ENCODE measurements at places on chromosomes 1 and 21. TPM values are rescaled to one million over a fixed set of nuclear protein-coding genes. Genes with fewer than 3 reads are reported as not detected.

DNA sequence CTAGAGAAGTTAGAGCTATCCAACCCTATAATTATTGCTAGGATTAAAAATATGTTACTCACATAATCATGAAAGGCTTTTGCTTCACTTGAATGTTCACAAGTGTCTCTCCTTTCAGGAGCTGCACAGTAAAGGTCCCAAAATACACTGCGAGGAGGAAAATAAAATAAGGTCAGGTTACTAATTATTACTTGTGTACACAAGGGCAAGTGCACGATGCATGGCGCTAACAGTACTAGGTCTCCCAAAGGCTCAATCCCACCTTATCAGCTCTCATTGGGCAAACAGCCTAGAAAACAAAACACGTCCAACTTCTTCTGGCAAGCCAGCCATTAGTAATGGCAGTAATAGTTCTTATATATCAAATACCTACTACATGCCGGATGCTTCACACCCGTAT lies 4.4 kb downstream of the SSBP3 start:
- no peak for DNase-seq

The RAVER2 gene
- total RNA-seq = 16.3 TPM

GRCh38 chr21:27425172-27425571 lies 458.3 kb upstream of the ADAMTS5 start:
- no peak for DNase-seq

GRCh38 chr1:222104694-222105392 lies 363.0 kb upstream of the DUSP10 start:
- DNase-seq = no peak

- DNase-seq = peak; percentile 81
Measured at GRCh38 chr1:205523891-205524793, 19.7 kb downstream of the CDK18 start.

- DNase-seq = no peak
Measured at GRCh38 chr1:156668801-156669637, 8.2 kb downstream of the NES start.

The NLRP3 gene
- 0.71 TPM for total RNA-seq

DNA sequence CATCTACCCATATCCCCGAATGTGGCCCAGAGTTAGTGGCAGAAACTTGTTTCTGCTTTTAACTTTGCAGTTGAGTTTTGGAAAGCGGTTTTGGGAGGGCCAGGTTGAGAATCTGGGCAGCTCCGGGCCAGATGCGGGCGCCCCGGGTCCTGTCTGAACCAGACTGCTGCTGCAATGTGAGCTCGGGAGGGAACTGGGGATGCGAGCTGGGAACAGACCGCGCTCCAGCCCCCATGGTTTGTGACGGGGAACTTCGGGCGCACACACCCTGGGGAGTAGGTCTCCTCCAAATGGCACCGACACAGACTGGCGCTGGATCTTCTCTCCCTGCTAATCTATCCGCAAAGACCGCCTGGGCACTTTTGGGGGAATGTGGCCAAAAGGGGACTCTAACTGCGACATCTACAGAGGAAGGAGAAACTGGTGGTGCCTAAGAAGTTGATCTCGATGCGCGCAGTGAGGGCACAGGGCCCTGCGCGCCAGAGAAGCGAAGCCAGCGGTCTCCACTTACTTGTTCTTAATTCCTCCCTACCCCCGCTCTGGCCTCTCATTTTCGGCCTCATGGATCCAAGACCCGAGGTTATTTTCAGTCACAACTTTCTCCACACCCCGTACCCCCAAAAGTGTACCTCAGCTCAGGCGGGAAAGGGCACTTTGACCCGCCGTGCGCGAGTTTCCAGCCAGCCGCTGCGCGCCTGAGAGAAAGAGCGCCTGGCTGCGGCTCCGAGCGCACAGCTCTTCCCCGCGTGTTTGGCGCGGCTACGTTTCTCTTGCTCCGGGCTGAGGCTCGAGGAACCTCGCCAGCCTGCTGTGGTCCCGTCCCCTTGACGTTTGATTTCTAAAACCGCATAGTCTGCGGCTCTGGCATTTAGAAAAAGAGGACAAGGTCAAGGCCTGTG lies 411.0 kb upstream of the ESRRG start:
- DNase-seq = no peak

DNA sequence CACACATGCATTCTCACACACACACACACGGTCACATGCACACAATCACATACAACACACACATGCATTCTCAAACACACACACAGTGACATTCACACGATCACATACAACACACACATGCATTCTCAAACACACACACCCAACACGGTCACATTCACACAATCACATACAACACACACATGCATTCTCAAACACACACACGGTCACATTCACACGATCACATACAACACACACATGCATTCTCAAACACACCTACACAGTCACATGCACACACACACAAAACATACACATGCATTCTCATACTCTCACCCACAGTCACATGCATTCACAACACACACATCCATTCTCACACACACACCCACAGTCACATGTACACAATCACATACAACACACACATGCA lies 135.0 kb downstream of the CASZ1 start:
- no peak for DNase-seq

DNA sequence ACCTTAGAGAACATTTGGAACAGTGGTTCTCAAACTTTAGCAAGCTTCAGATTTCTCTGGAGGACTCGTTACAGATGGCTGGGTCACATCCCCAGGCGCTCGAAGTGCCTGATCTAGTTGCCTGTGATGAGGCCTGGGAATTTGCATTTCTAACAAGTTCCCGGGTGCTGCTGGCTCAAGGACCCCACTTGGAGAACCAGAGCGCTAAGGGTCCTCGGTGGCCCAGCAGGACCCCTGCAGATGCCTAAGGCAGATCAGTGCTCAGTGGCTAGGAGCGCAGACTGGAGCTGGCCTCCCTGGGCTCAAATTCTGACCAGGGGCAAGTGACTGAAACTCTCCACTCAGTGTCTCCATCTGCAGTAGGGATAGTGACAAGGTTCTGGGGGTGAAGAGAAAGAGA lies 208.2 kb downstream of the DYRK1A start:
- DNase-seq = no peak

- DNase-seq = peak; percentile 31
Measured at GRCh38 chr1:244968471-244968871, 104.1 kb upstream of the HNRNPU start.

GRCh38 chr1:56331892-56332567 lies 247.3 kb downstream of the PLPP3 start:
- no peak for DNase-seq

- DNase-seq = peak; percentile 7
Measured at GRCh38 chr1:43288058-43288784, 2.8 kb upstream of the C1orf210 start.

DNA sequence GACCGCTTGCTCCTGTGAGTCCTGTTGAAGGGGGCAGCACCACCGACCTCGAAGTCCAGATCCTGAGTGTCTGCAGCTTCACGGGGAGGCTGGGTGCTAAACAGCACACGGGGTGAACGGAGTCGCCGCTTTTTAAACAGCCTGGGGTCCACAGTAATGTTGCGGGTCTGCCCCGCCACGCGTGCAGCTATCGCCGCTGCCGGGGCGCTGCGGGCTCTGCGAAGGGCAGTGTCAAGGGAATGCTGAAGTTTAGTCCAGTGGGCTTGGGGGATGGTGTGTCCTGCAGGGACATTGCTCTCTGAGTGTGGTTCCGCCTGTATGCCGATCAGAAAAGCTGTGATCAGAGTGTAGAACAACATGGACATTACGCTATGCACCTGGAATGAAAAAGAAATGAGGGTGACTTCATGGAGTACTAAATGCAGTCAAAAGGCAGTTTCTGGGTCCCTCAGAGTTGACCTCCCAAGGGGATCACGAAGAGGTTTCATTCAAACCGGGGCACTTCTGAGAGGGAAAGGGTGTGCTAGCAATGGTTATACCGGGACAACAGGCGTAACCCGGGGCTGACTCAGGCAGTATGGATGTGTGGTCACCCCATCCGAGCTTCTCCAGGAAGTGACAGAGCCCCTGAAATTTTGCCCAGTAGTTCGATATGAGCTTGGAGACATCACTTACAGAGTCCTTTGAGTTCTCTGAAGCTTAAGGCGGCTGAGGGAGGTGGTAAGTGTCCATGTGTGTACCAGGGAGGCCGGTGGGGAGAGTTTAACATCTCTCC lies 51.4 kb downstream of the NGF start:
- no peak for DNase-seq

The CRYZL1 gene
- 21.6 TPM for total RNA-seq

DNA sequence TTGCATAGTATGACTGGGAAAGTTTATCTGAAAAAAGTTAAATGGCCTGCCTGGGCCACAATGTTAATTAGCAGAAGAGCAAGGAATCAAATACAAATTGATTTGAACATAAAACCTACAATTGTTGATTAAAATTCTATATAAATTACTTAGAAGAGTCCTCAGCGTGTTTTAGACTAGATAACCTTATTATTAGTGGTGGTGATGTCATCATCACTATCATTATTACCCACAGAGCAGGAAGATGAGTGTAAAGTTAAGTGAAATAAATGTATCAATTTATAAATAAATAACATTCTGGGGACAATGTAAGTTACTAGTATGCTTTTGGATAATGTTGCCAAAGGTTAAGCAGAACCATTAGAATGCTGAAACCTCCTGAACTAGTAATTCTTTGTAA lies 46.1 kb downstream of the RBM11 start:
- no peak for DNase-seq

DNA sequence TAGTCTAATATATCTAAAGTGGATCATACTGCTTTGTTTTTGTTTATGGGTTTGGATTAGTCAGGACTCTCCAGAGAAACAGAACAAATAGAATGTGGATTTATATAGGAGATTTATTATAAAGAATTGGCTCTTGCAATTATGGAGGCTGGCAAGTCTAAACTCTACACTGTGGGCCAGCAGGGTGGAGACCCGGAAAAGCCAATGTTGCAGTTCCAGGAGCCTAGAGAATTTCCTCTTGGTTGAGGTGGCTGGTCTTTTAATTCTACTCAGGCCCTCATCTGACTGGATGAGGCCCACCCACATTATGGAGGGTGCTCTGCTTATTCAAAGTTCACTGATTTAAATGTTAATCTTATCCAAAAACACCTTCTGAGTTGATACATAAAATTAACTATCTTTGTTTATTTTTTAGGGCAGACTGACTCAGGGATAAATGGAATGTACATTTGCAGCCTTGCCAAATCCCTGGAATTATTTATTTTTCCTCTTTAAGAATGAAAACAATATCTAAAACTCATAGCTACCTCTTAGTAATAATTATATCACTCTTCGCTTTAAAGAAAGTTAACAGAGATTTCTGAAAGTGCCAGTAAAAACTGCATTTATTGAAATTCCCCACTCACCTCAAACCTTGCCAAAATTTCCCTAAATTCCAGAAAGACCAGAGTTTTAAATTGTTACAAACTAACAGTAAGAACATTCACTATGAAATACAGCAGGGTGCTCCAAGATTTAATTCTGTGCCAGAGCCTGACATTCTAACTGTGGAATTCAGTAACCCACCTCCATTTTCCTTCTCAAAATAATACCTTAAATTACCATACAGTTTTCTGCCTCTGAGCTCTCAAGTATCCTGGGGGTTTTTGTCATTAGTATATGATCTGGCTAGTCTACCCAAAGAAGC lies 36.6 kb upstream of the SSX2IP start:
- no peak for DNase-seq

DNA sequence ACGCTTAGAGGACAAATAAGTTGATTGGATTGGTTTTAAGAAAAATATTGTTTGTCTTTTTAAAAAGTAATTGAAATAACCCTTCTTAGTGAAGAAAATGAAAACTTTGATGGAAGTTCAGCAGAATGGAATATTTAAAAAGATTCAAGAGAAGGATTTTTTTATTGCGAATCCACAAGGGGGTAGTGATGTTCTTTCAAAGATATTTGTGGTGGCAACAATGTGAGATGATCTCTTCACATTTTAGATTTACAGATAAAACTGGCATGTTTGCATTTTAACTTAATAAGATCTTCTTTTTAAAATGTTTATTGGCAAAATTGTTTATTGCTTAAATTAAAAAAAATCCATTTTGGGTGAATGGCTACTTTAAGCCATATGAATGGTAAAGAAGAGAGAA lies 8.9 kb downstream of the CAMTA1 start:
- no peak for DNase-seq

The RNU1-1 gene
- total RNA-seq = 5,988 TPM

DNA sequence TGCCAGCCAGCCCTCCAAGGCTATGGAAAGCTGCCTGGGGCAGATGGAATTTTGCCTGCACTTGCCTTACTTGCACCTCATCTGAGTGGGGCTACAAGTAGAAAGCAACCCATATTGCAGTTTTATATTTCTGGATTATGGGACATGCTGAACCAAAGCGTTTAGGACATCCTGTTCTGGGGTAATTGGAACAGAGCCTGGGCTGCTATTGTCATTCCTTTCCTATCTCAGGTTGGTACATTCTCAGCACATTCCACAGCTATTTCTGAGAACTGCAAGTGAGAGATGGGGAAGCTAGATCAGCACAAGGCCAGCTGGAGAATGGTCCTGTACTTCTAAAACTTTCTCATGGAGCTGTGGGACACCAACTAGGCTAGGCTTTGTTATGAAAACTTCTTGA lies 713.8 kb downstream of the KCNT2 start:
- no peak for DNase-seq

The DYNLT4 gene
- total RNA-seq = 0.79 TPM

GRCh38 chr1:55632058-55632457 lies 416.9 kb upstream of the USP24 start:
- no peak for DNase-seq

GRCh38 chr1:168991667-168992475 lies 114.6 kb upstream of the ATP1B1 start:
- no peak for DNase-seq

DNA sequence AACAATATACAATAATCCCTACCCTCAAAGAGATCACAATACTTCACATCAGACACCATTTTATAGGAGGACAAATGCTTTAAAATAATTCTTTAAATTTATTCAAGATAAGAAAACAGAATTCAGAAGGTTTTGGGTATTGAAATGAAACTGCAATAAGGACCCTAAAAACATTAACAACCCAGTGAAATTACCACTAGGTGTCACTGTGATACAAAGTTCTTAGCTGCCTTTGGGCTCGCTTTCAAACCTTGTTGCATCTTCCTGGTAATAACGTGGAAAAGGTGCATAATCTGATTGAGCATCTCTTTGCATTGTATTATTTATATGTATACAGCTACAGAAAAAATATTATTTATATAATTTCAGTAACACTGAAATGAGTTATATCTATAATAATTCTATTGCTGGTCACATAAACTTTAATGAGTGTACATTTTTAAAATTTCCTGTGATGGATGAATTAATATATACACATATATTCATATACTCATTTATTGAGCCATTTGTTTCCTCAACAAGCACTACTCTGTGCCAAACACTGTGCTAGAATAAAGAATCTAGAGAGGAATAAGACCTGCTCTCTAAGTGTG lies 185.2 kb downstream of the FAF1 start:
- no peak for DNase-seq
